ENCODE measurements at places on chromosomes 11 and 22. TPM values are rescaled to one million over a fixed set of nuclear protein-coding genes. Genes with fewer than 3 reads are reported as not detected.

GRCh38 chr11:69611548-69612526 is 29.1 kb upstream of the CCND1 start:
- DNase-seq, result no peak

DNA sequence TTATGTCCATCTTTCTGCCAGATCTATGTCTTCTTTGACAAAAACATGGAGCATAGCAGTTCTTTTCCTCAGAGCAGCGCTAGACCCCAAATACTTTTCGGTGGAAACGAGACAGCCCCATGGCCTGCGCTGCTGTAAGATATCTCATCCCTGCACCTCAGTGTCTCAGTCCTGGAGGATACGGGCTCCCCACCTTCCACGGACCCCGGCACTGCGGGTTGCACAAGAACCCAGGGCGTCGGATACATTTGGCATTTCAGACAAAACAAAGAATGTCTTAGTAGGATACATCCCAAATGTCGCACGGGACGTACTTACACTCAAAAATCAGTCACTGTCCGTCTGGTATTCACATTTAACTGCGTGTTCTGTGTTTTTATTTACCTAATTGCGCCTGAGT is 9.9 kb upstream of the GAL start:
- no peak for DNase-seq

DNA sequence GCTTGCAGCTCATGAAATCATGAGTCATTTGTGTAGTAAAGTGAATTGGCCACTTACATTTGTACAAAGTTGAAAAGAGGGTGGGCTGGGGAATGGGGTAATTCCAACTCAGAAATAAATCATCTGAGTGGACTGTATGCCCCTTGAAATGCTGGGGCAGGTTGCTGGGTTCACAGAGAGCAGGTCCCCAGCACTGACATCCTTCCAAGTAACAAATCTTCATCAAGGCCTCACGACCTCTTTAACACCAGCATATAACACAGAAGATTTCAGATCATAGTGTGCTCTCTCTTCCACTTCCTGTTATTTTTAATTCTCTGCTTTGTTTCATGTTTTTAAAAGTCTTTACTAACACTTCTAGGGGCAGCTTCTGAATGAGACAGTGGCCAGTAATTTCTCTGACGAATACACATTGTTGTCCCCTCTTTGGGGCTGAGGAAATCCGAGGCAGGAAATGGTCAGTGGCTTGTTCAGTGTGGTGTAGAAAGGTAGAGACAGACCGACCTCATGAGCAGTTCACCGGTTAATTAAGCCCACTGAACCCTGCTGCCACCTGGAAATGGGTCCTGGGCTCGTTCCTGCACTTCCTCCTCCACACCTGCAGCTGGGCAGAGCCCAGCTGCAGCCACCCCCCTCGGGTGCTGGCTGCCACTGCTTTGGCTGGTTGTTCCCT is 127.7 kb downstream of the MAML2 start:
- no peak for DNase-seq

APOBEC3A gene
- not detected for total RNA-seq

CD3E gene
- total RNA-seq, result not detected

DNA sequence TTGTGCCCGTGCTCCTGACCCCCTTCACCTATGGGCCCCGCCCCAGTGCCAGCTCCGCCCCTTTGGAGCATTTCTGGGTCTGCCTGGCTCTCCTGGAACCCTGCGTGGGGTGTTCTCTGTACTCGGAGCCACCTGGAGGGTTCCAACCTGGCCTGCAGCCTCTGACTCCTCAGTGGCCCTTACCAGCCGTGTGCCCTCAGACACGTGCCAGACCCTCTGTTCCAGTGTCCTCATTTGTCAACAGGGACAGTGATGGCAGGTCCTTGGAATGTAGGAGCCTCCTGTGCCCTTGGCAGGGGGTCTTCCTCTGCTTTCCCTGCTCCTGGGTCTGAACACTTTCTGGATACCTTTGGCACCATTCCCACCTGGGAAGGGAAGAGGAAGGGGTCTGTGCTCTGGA is 96.4 kb downstream of the CACNA1I start:
- no peak for DNase-seq

- DNase-seq, result no peak
Measured at GRCh38 chr22:48415520-48415919, 1412.2 kb downstream of the BRD1 start.

DNA sequence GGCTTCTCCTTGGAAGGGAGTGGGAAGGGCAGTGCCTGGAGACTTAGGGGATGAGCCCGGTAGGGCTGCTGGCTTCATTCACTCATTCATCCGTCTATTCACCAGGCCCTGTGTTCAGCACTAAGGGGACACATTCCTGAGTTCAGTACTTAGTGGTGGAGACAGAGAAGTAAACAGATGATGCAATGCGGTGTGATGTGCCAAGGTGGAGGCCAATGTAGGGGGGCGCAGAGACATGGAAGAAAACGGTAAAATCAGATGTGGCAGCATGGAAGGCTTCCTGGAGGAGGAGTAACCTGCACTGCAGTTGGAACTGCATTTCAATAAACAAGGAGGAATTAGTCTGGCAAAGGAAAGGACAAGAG is 21.3 kb downstream of the GRIK4 start:
- no peak for DNase-seq

- no peak for DNase-seq
Measured at GRCh38 chr11:112355726-112356125, 95.1 kb upstream of the PLET1 start.

ARHGAP32 gene
- total RNA-seq, result 3.9 TPM

- no peak for DNase-seq
Measured at GRCh38 chr11:93528252-93528651, 14.9 kb downstream of the SMCO4 start.

HEPN1 gene
- total RNA-seq, result not detected

MIF gene
- 1,968 TPM for total RNA-seq

Data from Caki2 (cell line).